Upper lobe of left lung (tissue), 6 donors: ENCODE measurements at places on chromosomes 16 and 17.

GRCh38 chr17:53516636-53517035 lies 306.1 kb upstream of the KIF2B start:
- DNase-seq, result no peak

DNA sequence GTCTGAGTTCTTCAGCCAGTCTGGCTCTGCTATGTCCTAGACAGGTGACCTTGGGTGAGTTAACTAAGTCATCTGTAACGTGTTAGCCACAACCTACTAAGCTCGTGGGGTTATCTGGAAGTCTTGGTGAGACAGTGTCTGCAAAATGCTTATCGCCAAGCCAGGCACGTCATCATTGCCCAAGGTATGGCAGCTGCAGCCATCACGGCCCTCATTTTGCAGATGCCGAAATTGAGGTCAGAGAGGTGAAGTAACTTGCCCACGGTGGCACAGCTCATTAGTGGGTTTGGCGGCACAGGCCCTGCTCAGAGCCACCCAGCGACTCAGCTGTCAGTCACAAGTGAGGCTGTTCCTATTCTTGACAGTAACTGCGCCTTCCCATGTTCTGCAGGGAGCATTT lies 79.8 kb downstream of the CMIP start:
- DNase-seq, result no peak

DNA sequence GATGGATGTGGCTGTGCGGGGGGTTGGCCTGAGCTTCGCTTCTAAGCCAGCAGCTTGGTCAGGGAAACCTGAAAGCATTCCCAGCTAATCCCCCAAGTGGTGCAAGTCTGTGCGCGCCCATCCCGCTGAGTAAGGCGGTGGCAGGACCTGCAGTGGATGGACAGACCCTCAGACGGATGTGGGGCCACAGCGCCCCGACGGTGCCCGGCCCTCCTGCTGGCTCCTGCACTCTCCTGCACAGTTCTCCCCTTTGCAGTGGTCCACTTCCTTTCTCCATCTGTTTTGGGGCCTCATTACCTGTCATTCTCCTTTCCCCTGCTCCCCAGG lies 2.3 kb downstream of the ATP2A1 start:
- no peak for DNase-seq

- no peak for DNase-seq
Observed at GRCh38 chr17:50046667-50047066, 9.2 kb upstream of the ITGA3 start.

DNA sequence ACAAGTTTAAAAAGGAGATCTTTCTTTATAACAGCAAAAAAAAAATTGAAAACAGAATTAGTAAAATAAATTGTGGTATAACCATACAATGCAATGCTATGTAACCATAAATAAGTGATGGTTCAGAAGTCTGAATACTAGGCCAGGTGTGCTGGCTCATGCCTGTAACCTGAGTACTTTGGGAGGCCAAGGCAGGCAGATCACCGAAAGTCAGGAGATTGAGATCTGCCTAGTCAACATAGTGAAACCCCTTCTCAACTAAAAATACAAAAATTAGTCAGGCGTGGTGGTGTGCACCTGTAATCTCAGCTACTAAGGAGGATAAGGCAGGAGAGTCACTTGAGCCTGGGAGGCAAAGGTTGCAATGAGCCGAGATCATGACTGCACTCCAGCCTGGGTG lies 34.6 kb downstream of the CCT6B start:
- DNase-seq, result no peak

DNA sequence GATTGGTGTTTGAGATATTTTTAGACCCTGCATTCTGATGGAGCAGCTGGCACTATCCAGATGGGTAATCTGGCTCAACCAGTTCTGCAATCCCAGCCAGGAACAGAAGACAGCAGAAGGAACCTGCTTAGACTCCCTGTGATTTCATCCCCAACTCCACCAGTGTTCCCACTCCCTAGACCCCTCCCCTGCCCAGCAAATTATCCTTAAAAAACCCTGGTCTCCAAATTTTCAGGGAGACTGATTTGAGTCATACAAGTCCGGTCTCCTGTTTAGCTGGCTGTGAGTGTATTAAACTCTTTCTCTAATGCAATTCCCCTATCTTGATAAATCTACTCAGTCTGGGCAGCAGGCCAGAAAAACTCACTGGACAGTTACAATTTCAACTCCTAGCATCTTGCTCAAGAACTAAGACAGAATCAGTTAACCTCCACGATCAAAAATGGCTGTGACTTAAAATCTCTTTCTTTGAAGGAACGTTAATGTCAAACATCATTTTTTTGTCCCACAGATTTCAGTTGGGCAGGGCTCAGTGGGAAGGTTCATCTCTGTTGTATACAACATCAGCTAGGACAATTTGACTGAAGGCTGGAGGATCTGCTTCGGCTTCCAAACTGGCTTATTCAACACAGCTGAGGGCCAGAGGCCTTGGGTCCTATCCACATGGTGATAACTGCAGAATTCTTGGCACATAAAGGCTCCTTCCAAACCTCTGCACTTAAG lies 4.9 kb upstream of the RBL2 start:
- DNase-seq, result no peak

DNA sequence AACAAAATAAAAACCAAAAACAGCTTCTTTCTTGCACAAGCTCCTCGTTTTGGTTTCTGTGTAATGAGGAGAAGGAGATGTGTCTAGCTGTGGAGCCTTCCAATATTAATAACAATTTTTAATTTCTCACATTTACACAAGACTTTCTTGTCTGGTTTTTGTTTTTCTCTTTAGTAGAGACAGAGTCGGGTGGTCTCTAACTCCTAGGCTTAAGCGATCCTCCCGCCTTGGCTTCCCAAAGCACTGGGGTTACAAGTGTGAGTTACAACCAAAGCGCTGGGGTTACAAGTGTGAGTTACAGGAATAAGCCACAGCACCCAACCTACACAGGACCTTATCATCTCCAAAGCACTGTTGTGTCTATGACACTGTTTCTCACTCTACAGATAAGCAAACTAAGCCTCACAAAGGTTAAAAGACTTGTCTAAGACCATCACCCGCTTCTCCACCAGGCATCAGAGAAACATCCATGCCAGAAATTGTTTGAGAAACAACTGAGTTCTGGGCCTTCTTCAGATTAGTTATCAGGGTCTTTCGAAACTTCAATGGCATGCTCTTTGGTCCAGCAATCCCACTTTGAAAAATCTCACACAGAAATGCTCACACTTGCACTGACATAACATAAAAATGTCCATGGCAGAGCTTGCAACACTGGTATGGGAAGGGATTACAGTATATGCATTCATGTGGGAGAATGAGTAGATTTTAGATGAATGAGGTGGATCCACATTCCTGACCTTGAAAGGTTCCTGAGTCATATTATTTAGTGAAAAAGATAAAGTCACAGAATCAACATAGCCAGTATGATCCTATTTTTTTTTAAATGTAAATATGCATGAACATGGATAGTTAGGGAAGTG lies 3.9 kb downstream of the ABAT start:
- no peak for DNase-seq

DNA sequence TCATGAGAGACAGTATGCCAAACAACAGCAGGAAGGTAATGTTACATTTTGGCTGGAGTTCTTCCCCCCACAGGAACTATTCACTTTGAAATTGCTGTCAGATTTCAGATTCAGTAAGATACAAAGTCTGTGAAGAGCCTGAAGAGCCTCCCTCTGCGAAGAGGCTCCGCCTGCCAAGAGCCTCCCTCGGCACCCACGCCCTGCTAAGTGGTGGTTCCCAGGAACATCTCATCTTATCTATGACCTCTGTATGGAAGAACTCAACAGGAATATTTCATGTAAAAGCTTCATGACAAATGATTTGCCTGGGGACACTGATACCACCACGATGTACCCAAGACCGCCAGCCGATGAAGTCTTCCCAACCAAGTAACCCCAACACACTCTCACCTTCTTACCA lies 3.2 kb downstream of the ZC3H7A start:
- DNase-seq, result no peak

GRCh38 chr16:26672206-26672605 lies 394.5 kb upstream of the C16orf82 start:
- DNase-seq, result no peak

DNA sequence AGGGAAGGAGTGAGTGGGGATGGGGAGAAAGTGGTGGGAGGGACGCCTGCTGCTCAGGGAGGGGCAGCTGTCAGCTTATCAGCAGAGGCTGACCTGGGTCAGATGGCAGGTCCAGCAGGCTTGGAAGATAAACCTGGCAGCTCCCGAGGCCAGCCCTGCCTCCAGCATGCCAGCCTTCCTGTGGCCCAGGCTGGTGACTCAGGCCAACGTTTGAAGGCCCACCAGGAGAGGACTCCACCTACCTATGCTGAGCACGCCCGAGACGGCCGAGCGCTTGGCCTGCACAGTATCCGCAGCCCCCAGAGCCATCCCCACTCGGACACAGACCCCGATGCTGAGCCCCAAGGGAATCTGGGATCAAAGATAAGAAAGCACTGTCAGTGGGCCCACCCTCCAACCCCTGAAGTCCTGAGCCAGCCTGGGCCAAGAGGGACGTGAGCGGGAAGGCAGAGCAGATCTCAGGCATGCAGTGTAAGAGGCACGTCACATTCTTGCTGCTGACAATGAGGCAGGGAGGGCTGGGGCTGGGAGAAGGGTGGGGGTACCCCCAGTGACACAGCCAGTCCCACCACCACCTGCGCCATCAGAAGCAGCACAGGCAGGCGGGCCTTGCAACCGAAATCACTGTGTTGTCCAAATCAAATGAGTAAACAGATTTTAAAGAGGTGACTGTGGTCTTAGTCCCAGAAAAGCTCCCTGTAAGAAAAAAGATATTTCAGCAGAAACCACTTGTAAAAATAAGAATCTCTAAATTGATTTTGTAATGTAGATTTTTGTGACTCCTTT lies 12.4 kb downstream of the SLC47A2 start:
- peak; percentile 60 for DNase-seq
